ENCODE measurements at places on chromosomes 13 and 19.
A peak's percentile ranks its signal among the peaks of the same experiment; 100 is the strongest.

- DNase-seq: no peak
These were observed 419.9 kb upstream of the PRR20A start for GRCh38 chr13:56720841-56721240.

GRCh38 chr19:10289167-10289835 is 451 bp upstream of the ICAM5 start:
- DNase-seq: peak; percentile 52

- DNase-seq: no peak
These were observed 93.4 kb upstream of the CACNA1A start for GRCh38 chr19:13599681-13600080.

DNA sequence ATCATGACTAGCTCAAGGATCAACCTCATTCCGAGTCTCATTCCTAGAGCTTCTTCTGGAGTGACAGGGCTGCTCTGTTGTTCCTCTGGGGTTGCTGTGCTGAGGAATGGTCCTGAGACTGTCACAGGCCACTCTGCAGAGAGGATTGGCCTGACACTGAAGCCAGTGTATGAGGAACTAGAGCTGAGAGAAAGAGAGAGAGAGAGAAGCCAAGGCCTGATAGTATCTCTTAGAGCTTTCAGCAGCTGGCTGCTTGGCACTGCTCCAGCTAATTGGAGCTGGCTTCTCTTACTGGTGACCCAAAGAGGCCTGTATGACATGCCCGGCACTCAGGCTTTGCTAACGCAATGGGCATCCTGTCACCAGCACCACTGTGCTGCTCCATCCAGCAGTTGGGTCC is 73.4 kb upstream of the FLT1 start:
- peak; percentile 82 for DNase-seq

GRCh38 chr19:38076337-38076736 is 147.7 kb downstream of the DPF1 start:
- no peak for DNase-seq

- DNase-seq: no peak
These were observed 113.6 kb upstream of the ARGLU1 start for GRCh38 chr13:106681536-106681935.

- DNase-seq: no peak
These were observed 78.9 kb downstream of the ANKRD10 start for GRCh38 chr13:110835721-110836604.
